CD4-positive, alpha-beta T cell (primary cell): ENCODE measurements at places on chromosomes 1 and 21. TPM values are rescaled to one million over a fixed set of nuclear protein-coding genes. Genes with fewer than 3 reads are reported as not detected.

Gene SPRR5
- total RNA-seq, result not detected

Gene FCAMR
- total RNA-seq, result not detected

Gene ZNF593OS
- not detected for total RNA-seq

Gene KCNE2
- total RNA-seq, result not detected

Gene RGS16
- 16.4 TPM for total RNA-seq

Gene DCST1
- 0.39 TPM for total RNA-seq

Gene CFHR4
- total RNA-seq, result not detected

Gene GABPB2
- 25.5 TPM for total RNA-seq

Gene RBP7
- not detected for total RNA-seq

Gene LDLRAD2
- total RNA-seq, result not detected

Gene PATJ
- total RNA-seq, result 54.1 TPM

Gene HLX
- 0.27 TPM for total RNA-seq

Gene TTC39A
- total RNA-seq, result not detected

Gene SERPINC1
- not detected for total RNA-seq

Gene LCE3D
- not detected for total RNA-seq

Gene MROH9
- total RNA-seq, result not detected

Gene RERE
- total RNA-seq, result 78.4 TPM

Gene SNIP1
- 64.7 TPM for total RNA-seq

Gene RGL1
- 1.8 TPM for total RNA-seq

Gene TRIM67
- not detected for total RNA-seq

Gene ALG14
- 0.08 TPM for total RNA-seq
